Foreskin melanocyte (primary cell): ENCODE measurements at places on chromosomes 2 and 18.
A peak's percentile ranks its signal among the peaks of the same experiment; 100 is the strongest.

- no peak for DNase-seq
Measured at GRCh38 chr18:41719808-41720207, 235.2 kb upstream of the PIK3C3 start.

- no peak for DNase-seq
Measured at GRCh38 chr2:69307579-69308064, 79.4 kb downstream of the GFPT1 start.

DNA sequence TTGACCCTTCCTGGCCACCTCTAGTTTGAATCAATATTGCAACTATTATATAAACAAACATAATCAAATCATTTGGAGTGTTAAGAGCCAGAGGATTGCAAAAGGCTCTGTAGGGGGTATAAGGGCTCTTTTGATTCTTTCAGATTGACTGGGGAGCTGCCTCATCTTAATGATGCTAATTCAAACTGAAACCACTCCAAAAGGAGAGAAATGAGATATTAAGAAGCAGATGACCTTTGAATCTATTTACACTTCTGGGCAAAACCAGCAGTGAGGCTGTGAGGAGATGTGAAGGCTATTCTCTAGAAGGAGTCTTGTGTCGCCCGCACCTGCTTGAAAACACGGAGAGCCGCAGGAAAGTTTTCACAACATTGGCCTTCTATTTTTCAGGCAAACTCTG is 311.2 kb upstream of the CRIM1 start:
- no peak for DNase-seq

GRCh38 chr2:241808721-241809382 is at the start of gene NEU4:
Gene NEU4, plus strand, starts transcription at chr2:241809193. Its CDS starts 5,292 bp downstream, at chr2:241814485.
- no peak for DNase-seq

GRCh38 chr18:79816981-79817606 is 19.4 kb downstream of the KCNG2 start:
- DNase-seq, result no peak

DNA sequence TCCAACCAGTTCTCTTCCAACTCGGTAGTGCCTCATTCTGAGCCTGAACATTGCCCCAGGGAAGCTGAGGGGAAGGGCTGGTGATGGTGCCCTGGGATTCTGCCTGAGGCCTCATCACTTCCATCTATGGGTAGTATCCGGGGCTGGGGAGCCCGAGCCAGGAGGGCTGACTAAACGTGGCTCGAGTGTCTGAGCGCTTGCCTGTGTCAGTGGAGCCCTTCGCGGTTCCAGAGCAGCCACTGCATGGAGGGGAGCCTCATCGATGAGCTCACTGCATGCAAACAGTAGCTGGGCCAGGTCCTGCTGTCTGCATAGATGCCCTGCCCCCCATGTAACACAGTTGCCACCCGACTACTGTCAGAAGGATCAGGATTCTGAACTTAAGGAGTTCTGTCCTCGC is 129.3 kb downstream of the GLI2 start:
- DNase-seq, result no peak

- no peak for DNase-seq
Measured at GRCh38 chr2:65804777-65805176, 372.4 kb upstream of the SPRED2 start.

DNA sequence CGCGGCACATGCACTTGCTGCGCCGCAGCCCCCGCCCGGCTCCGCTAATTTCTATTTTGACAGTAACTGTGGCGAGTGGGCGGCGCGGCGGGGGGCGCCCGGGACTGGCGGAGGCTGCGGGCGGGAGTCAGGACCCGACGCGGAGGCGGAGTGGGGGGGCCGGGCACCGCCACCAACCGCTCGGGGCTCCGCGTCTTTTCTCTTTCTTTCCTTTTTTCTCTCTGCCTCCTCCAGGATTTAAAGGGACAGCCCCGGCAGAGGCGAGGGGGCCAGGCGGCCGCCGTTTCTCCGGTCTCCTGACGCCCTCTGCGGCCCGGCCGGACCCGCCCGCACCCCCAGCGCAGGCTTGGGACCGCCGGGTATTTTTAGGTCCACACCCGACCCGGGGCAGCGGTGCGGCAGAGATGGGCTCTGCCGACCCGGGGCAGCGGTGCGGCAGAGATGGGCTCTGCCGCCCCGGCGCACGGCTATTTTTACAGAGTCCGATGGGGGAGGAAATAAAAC is 460 bp upstream of the ZBTB7C start:
- no peak for DNase-seq

GRCh38 chr2:79830501-79830900 is 317.6 kb downstream of the CTNNA2 start:
- no peak for DNase-seq

DNA sequence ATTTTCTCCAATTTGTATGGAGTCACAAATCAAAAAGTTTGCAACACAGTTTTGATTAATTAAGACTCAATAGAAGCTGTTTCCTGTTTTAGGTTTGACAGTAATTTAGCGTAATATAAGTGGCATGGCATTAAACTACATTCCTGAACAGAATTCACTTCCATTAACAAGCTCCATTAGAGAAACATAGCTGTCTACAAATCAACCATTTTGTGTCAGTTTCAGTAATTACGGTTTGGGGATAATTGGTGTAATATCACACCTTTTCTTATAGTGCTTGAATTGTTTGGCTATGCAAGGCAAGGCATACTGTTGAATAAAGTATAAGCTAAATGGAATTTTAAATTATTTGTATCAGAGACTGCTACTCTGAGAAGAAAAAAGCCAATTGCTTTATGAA is 585.5 kb downstream of the CBLN2 start:
- no peak for DNase-seq

DNA sequence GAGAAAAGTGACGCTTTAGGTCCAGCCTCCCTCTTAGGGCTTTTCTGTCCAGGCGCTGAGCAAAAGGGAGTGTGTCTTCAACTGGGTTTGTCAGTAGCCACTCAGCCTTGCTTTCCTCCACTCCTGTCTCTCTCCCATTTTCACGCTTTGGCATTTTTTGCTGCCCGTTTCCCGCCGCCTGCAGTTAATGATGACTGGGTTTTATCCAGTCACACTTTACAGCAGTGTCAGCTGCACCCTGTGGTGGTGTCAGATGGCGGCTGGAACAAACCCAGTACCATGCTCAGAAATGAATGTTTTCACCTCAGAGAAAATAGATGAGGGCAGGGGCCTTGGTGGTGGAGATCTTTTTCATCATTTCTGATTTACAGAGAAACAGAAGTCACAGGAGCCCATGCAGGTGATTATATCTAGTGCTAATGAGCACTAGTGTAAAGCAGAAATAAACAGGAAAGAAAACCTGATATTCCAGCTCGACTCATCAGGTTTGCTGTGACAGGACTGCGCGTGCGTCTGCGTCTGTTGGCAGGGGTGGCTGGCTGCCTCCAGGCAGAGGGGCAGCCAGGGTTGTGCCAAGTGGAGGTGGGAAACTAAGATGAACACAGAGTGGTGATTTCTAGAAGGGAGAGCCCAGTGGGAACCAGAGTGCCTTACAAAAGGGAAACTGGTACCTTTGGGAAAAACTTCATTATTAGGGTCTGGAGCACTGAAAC is 139.9 kb downstream of the TANC1 start:
- DNase-seq, result no peak

DNA sequence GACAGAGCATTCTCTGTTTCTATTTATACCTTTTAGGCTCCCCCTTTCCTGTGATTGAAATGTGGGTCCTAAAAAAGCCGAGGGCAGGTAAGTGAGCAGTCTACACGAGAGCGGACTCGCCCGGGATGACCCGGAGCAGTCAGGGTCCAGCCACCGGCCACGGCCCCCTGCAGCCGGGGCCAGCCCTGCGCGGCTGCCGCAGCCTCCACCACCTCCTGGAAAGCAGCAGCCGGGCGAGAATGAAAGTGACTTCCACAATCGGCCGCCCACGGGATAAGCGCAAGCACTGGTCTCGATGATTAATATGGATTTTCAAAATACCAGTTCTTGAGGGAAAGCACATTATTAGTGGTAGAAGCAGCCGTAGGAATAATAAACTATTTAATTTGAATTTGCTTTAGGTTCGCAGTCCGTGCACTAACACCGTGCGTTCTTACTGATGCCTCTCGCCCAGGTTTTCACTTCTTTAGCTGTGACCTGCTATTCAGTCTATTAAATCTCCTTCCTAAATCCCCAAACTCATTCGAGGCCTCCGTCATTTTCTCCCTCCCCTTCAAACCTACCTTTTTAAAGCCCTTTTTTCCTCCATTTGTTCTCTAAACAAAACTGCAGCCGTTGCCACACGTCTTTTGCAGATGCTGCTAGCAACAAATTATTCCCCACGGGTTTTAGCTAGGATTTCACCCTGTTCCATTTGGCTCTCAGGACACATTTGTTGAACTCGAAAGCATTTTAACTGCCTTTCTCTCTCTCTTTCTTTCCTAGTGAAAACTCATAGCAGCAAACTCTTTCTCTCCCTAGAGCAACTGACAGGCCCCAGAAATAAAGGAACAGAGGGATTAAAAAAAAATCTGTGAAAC is 1015.1 kb upstream of the PIK3C3 start:
- no peak for DNase-seq

DNA sequence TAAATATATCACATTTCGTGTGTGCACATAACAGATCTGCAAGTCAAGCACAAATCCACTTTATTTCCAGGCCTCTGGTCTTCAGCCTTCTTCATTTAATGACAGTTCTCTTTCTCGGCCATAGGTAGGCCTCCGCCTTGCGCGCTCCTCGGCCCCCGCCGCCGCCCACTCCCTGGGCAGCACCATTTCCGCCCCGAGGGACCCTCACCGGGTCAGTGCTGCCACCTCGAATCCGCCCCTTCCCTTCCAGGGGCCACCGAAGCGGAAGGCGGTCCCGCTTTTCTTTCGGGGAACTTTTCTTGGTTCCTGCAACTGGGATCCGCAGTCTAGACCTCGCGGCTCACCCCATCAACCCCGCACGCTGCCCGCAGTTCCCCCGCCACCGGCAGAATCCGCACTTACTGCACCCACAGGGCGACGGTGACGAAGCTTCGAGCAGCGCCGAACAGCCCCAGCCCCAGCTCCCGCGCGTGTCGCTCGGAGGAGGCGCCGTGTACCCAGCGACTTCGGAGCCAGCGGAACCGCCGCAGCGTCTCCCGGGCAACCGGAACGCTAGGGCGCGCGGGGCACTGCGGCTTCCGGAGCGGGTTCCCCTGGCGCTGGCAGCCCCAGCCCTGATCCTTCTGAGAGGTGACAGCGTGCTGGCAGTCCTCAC is at the start of gene CDKL4:
Gene CDKL4 (minus strand): TSS at position 502 of the 655 bp plus-strand sequence.
- no peak for DNase-seq

GRCh38 chr2:198252472-198252871 is 448.1 kb downstream of the PLCL1 start:
- no peak for DNase-seq

DNA sequence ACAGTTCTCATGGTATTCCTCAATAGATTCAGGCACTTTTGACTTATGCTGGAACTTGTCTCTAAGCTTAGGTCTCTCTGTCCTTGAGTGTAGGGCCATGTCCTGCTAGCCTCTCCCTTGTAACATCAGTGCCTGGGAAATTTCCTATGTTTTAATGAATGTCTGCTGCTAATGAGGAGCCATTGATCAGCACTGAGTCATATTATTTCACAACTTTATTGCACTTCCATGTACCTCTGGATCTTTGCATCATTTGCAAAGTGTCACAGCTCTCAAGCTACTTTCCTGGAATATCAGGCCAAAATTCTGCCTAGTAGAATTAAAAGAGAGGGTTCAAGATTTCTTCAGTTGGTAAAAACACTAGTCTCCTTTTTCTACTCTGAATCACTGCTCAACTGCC is 102.5 kb downstream of the GAREM1 start:
- DNase-seq, result no peak

DNA sequence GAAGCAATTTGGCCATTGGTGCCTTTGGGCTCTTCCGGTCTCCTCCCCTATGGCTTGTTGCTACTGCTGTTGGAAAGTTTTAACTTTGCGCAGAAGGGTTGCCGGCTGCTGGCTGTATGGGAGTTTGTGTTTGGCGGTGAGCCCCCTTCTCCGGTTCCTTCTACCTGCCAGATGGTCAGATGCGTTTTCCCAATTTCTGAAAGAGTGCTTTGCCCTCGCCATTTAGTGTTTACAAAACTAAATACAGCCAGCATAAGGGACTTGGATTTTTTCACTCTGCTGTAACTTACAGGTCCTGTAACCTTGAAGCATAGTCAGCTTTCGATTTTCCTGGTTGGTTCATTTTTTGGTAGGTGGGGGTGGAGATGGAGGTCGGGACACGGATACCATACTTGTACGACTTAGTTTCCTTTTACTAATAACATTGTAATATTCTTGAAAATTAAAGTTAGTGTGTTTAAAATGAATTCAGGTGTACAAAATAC is 604 bp downstream of the COQ10B start:
- DNase-seq, result no peak

DNA sequence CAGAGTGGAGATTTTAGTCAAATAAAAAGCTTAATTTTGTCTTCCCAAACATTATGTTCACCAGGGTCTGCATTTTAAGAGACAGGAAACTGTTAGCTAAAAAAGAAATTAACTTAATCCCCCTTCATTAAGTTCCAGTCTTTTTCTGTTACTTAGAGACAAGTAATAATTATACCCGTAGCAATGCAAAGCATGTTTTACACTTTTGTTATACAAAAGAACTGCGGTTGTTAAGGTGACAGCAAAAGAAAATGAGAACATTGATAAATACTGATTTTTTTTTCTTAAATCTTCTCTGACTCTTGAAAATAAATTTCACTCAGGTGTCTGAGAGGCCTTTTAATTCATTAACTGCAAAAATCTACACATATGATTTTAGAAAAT is 101.4 kb downstream of the MEIS1 start:
- no peak for DNase-seq

GRCh38 chr2:17879137-17879912 is 858 bp downstream of the KCNS3 start:
- peak; percentile 53 for DNase-seq

DNA sequence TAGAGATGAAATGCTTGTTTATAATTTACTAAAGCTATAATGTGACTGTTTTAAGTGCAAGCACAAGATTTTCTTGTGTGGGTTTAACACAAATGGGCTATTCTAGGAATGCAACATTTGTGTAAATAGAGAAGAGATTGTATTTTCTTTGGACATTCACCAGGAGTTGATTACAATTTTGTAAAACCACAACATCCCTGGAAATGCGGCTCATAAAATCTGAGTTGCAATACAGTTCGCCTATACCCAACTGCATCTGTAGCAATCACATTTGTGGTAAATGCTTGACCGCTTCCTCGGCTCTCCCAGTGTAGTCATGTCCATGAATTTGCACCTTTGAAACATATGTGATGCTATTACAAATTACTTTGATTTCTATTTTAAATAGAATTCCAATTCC is 348.7 kb upstream of the CDH20 start:
- no peak for DNase-seq

- DNase-seq, result peak; percentile 29
Measured at GRCh38 chr2:64404002-64404731, 49.8 kb upstream of the LGALSL start.

DNA sequence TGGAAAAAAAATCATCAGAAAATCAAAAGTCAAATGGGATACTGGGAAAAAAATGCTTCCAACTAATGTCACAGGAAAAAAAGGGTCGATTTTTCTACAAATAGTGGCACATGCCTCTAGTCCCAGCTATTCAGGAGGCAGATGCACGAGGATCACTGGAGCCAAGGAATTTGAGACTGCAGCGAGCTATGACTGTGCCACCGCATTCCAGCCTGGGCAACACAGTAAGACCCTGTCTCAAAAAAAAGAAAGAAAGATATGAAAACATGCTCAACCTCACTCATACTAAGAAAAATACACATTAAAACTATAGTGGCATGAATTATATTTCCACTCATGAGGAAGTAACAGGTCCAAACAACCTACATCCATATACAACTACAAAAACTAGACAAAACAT is 17.9 kb downstream of the MEMO1 start:
- no peak for DNase-seq
